ENCODE measurements at places on chromosomes 2 and 18. TPM values are rescaled to one million over a fixed set of nuclear protein-coding genes. Genes with fewer than 3 reads are reported as not detected.

The ARHGEF33 gene
- 0.14 TPM for total RNA-seq

The ACMSD gene
- not detected for total RNA-seq

GRCh38 chr2:103161456-103162289 lies 399.8 kb downstream of the TMEM182 start:
- DNase-seq, result no peak
- H3K27ac ChIP-seq, result no peak overlapping the region
- no peaks in the 10 kb centered on the region for H3K4me1 ChIP-seq
- no peak overlapping the region for H3K4me3 ChIP-seq
- H3K27me3 ChIP-seq, result peaks cover 51% of the 10 kb centered on the region

The FNDC4 gene
- total RNA-seq, result 1.7 TPM

DNA sequence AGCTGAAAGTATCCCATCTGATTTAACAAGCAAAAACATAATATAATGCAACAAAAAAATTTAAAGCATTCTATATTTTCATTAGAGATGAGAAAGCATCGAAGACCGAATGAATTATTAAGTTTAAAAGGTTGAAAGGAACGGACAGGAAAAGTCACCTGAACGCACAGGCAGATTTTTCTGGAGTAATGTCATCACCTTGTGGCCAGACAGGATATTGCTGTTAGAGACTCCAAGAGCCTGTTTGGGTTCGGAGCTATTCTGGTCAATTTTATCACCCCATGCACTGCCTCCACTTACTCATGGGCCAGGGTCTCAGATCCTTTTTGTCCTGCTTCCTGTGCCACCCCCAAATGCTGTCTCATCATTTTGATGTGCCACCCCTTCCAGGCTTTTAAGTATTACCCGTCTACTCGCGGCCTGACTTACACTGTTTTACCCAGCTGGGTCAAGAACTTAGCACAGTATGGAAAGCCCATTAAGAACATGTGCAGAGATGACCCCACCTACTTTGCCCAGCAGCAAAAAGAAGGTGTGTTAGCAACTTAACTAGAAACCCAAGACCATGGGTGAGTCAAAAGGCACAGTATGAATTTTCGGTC lies 27.3 kb downstream of the GKN2 start:
- peaks cover 57% of the 10 kb centered on the region for H3K27me3 ChIP-seq
- no peak for DNase-seq
- H3K36me3 ChIP-seq, result no peaks in the 10 kb centered on the region
- H3K27ac ChIP-seq, result no peak overlapping the region
- H3K4me3 ChIP-seq, result no peak overlapping the region

The TUBB8B gene
- not detected for total RNA-seq

DNA sequence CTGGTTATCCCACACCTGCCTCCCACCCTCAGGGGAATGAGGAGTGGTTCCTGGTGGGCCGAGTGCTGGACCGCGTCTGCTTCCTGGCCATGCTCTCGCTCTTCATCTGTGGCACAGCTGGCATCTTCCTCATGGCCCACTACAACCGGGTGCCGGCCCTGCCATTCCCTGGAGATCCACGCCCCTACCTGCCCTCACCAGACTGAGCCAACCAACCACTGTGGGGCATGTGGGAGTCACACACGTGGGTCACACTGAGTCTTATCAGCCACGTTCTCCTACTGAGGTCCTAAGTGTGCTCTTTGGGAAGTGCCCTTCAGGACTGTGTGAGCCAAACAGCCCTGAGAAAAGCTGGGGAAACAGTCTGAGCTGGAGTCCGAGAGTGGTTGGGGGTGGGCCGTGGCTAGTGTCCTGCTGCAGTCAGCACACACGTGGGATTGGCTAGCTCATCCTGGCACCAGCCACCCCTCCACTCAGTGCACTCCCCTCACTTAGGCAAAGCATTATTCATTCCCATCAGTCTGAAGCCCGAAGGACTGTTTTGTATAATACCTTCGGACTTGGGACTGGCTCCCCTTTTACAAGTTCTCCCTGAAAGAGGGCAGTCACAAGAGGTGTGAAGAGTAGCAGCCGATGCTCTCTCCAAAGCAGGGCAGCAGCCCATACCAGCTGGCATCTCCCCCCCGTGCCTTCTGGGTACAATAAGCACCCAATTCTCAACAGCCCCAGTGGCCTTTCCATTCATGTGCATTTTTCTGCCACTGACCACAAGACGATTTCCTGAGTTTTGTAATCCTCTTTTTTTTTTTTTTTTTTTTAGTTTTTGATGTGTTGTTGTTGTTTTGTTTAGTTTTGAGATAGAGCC lies 4.6 kb downstream of the TIGD1 start:
- H3K27ac ChIP-seq, result no peak overlapping the region
- no peak overlapping the region for H3K4me3 ChIP-seq
- DNase-seq, result no peak
- H3K36me3 ChIP-seq, result peaks cover 5% of the 10 kb centered on the region
- H3K4me1 ChIP-seq, result peaks cover 24% of the 10 kb centered on the region

DNA sequence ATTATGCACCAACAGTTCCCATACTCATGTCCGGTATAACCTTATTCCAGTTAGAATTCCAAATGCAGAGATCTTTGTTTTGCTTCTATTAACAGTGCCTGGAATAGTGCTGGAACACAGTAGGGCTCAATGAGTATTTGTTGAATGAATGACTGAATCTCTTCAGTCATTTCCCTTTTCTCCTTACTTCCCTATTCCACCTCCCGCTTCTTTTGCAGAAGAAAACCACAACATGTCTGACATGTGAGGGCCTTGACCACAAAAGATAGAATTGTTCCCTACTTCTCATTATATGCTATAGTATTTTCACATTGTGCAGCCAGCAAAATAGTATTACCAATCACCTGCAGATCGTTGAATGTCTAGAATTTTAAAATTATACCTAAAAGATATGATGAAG lies 19.5 kb upstream of the HNRNPLL start:
- no peak overlapping the region for H3K4me3 ChIP-seq
- peaks cover 15% of the 10 kb centered on the region for H3K4me1 ChIP-seq
- no peaks in the 10 kb centered on the region for H3K36me3 ChIP-seq
- H3K27ac ChIP-seq, result no peak overlapping the region

GRCh38 chr2:126906781-126907180 lies 8.1 kb downstream of the TEX51 start:
- no peak overlapping the region for H3K27ac ChIP-seq
- no peaks in the 10 kb centered on the region for H3K36me3 ChIP-seq
- peaks cover 69% of the 10 kb centered on the region for H3K27me3 ChIP-seq
- H3K4me3 ChIP-seq, result no peak overlapping the region
- H3K4me1 ChIP-seq, result no peaks in the 10 kb centered on the region

GRCh38 chr2:31033032-31033431 lies 105.2 kb downstream of the GALNT14 start:
- no peak for DNase-seq
- H3K36me3 ChIP-seq, result no peaks in the 10 kb centered on the region

The TUBA4A gene
- 130 TPM for total RNA-seq

GRCh38 chr18:49597157-49597931 lies 35.5 kb downstream of the LIPG start:
- H3K36me3 ChIP-seq, result no peaks in the 10 kb centered on the region
- H3K4me1 ChIP-seq, result no peaks in the 10 kb centered on the region
- DNase-seq, result no peak
- no peak overlapping the region for H3K27ac ChIP-seq
- H3K27me3 ChIP-seq, result peaks cover 62% of the 10 kb centered on the region
- H3K4me3 ChIP-seq, result no peak overlapping the region

The SPR gene
- total RNA-seq, result 53.5 TPM

The ANTXR1 gene
- 23.3 TPM for total RNA-seq

DNA sequence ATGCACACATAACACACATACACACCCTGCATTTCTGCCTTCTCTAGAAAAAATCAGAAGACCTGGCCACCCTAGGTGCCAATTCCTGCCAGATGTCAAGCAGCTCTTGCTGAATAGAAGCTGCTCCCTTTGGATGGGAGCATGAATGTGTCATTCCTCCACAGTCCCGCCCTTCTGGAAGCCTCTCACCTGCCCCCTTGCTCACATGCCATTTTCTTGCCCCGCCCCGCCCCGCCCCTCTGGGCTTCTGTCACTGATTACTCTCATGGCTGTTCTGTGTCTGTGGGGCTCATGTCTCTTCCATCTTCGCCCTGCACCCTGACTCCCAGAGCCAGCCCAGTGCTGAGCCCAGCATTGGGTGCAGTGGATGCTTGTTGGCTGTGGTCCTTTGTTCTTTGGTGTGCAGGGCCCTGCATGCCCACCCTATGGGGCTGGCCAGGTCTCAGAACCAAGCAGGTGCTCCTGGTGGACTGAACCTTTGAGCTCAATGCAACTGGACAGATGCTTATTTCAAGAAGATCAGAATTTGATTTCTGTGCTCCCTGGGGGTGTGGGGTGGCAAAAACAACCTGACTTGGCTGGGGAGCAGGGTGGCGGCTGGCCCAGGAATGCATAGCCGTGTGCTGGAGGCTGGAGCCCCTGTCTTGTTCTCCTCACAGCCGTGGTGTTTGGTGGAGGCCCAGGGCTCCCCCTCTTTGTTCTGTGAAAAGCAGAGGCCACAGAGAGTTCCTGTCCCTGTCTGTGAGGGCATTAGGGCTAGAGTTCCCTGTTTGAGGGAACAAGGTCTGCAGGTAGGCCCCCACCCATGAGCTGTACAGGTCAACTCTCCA lies 140.6 kb upstream of the GLI2 start:
- H3K36me3 ChIP-seq, result no peaks in the 10 kb centered on the region
- H3K4me1 ChIP-seq, result peaks cover 24% of the 10 kb centered on the region
- H3K4me3 ChIP-seq, result no peak overlapping the region
- no peak for DNase-seq
- H3K27me3 ChIP-seq, result peaks cover 8% of the 10 kb centered on the region

GRCh38 chr2:156486147-156486546 lies 50.0 kb downstream of the GPD2 start:
- no peaks in the 10 kb centered on the region for H3K27me3 ChIP-seq
- no peak overlapping the region for H3K27ac ChIP-seq
- no peak overlapping the region for H3K4me3 ChIP-seq
- H3K4me1 ChIP-seq, result peaks cover 9% of the 10 kb centered on the region
- H3K36me3 ChIP-seq, result no peaks in the 10 kb centered on the region

- no peak for DNase-seq
- peak overlapping the region; percentile 70 for H3K27ac ChIP-seq
- no peaks in the 10 kb centered on the region for H3K27me3 ChIP-seq
- H3K36me3 ChIP-seq, result no peaks in the 10 kb centered on the region
- no peak overlapping the region for H3K4me3 ChIP-seq
These were observed 78.8 kb downstream of the VWC2L start for GRCh38 chr2:214489702-214490101.

GRCh38 chr2:60958361-60958760 lies 59.2 kb upstream of the PEX13 start:
- no peak overlapping the region for H3K27ac ChIP-seq
- peaks cover 18% of the 10 kb centered on the region for H3K36me3 ChIP-seq
- no peaks in the 10 kb centered on the region for H3K4me1 ChIP-seq
- no peak for DNase-seq

- no peak for DNase-seq
- no peaks in the 10 kb centered on the region for H3K27me3 ChIP-seq
- no peak overlapping the region for H3K27ac ChIP-seq
- H3K4me3 ChIP-seq, result no peak overlapping the region
- H3K36me3 ChIP-seq, result no peaks in the 10 kb centered on the region
These were observed 289.7 kb downstream of the MYT1L start for GRCh38 chr2:2041256-2041824.

- no peak overlapping the region for H3K4me3 ChIP-seq
- H3K36me3 ChIP-seq, result no peaks in the 10 kb centered on the region
- H3K27ac ChIP-seq, result no peak overlapping the region
- H3K4me1 ChIP-seq, result no peaks in the 10 kb centered on the region
- DNase-seq, result no peak
- H3K27me3 ChIP-seq, result no peaks in the 10 kb centered on the region
These were observed 25.7 kb upstream of the THOC1 start for GRCh38 chr18:293536-293935.

The MAL gene
- 4.4 TPM for total RNA-seq

- DNase-seq, result no peak
- H3K27ac ChIP-seq, result no peak overlapping the region
- H3K4me3 ChIP-seq, result no peak overlapping the region
- H3K4me1 ChIP-seq, result peaks cover 5% of the 10 kb centered on the region
- no peaks in the 10 kb centered on the region for H3K36me3 ChIP-seq
These were observed 288.2 kb upstream of the HS6ST1 start for GRCh38 chr2:128606837-128607236.

GRCh38 chr18:22410126-22410525 lies 7.6 kb downstream of the CTAGE1 start:
- H3K27ac ChIP-seq, result no peak overlapping the region
- H3K27me3 ChIP-seq, result no peaks in the 10 kb centered on the region
- peaks cover 8% of the 10 kb centered on the region for H3K4me1 ChIP-seq
- DNase-seq, result no peak
- no peak overlapping the region for H3K4me3 ChIP-seq

The RAB6C gene
- 0.16 TPM for total RNA-seq

The SAG gene
- not detected for total RNA-seq

DNA sequence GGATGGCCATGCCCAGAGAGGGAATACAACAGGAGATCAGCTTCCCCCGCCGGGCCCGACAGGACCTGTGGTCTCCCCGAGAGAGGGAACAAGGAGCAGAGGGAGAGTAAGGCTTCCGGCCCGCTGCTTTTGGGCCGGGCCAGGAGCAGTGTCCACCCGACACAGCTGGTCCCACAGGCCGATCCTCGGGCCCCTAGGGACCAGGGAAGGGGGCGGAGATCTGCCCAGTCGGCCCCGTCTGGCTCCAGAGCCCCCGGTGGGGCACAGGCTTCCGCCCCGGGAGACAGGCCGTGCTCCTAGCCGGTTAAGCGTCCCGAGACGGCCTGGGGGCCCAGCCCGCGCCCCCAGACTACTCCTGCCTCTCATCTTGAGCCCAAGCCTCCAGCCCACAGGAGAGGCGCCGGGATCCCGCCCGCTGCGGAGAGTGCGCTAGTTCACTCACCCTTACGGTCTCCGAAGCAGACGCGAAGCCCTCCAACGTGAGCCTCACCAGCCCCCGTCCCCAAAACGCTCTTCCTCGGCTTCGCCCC lies at the start of gene MCFD2:
Gene MCFD2, minus strand, starts transcription at position 526 of the 530 bp plus-strand sequence. CDS start 6,635 bp downstream, outside the sequence.
- peak; percentile 66 for DNase-seq
- H3K27me3 ChIP-seq, result no peaks in the 10 kb centered on the region
- H3K4me1 ChIP-seq, result peaks cover 66% of the 10 kb centered on the region
- H3K36me3 ChIP-seq, result peaks cover 18% of the 10 kb centered on the region
- peak within 1 kb of the TSS; percentile 91 for H3K4me3 ChIP-seq

DNA sequence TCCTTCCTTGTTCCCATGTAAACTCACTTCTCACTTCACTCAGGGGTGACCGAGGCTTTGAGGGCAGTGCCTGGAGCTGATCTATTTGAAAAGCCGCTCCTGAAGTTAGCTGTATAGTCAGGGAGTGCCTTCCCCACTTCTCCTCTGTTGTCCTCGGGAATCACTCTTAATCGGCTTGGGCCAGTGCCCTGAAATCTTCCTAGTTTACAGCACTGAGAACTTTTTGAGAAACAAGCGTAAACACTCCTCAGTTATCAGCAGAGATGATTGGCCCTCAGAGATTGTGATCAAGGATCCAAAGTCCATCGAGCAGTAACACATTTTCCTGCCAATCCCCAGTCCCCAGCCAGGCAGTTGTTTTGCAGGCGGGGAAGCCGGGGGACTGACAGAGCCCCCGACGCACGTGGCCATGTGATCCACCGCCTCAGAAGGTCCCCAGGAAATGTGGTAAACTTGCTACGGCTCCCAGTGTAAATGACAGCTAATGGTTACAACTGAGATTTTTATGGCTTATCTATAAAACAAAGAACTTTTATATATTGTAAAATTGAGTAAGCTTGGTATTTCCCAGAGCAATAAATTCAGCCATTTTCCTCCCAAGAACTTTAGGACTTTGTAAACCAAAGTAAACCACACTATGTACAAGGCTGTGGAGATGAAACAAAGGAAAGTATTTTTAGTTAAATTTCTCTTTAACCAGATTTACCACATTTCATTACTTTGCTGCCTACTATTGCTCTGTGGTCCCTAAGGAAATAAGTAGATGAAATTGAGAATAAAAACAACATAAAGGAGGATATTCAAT lies 53.5 kb downstream of the C18orf63 start:
- H3K4me3 ChIP-seq, result no peak overlapping the region
- H3K27me3 ChIP-seq, result no peaks in the 10 kb centered on the region
- no peak for DNase-seq
- H3K4me1 ChIP-seq, result peaks cover 14% of the 10 kb centered on the region
- no peak overlapping the region for H3K27ac ChIP-seq

The TEKT4 gene
- not detected for total RNA-seq

Data from left ventricle myocardium inferior (tissue), 1 donor.